ENCODE measurements at places on chromosomes 5 and 9.

- DNase-seq = no peak
Observed at GRCh38 chr5:116658830-116659229, 84.2 kb upstream of the SEMA6A start.

- no peak for DNase-seq
Observed at GRCh38 chr9:133700819-133701320, 37.3 kb downstream of the SARDH start.

DNA sequence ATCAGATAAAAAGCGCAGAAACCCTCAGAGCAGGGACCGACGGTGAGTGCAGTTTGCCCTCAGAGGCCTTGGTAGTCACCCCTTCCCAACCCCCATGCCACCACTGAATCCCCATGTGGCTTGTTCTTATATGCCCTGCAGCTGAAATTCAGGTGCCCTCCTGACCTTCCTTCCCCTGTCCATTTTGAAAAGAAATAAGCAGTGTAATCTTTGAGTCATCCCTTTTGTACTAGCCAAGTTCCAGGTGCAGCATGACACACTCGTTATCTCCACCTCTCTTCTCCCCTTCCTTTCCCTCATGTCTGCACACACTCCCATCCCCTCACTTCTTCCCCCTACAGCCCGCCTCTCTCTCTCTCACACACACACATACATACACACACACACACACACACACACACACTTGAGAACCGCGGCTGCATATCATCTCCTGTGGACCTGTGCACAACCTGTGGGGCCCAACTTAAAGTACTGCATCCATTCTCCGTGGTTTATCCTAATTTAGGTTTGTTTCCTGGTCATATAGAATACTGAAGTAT lies 53.1 kb downstream of the SYK start:
- DNase-seq = no peak

DNA sequence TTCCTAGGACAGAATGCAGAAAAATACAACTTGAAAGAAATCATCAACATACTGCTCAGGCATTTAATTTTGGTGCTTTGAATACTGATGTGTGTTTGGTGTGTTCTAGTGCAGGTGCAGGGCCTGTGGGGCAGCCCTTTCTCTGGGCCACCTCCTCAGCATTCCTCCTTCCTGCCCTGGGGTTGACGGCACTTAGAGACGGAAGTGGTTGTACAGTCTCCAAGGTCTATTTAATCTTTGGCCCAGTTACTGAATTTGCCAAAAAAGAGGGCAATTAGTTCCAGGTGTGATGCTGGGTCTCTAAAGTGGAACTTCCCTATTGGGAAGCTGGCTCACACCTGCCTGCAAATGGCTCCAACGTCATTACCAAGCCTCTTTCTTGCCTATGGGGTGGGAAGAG lies 269.0 kb downstream of the SH3GL2 start:
- no peak for DNase-seq

DNA sequence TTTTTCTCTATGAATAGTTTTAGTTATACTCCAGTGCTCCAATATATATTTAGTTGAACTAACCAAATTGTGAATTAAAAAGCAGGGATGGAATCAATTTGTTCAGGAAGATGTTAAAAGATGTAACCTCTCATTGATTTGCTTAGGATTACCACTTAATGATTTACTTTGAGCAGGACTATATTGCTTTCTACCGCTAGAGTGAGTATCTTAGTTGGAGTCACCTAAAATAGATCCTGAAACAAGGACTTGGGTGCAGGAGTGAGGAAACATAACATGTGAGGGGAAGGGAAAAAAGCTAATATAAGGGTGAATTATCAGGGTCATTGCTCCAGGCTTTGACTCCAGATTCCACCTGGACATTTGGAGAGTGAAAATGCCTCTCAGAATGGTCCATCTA lies 2277.4 kb upstream of the C9orf72 start:
- no peak for DNase-seq

DNA sequence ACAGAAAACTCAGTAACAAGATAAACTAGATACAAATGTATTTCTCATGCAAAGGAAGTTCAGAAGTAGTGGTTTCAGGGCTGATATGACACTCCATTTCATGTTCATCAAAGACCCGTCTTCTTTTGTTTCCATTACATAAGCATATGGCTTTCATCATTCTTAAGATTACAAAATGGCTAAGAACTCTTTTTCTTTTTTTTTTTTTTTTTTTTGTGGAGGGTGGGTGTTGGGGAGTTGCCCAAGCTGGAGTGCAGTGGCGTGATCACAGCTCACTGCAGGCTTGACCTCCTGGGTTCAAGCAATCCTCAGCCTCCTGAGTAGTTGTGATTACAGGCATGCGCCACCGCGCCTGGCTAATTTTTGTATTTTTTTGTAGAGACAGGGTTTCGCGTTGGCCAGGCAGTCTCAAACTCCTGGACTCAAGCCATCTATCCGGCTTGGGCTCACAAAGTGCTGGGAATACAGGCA lies 22.0 kb upstream of the PTBP3 start:
- DNase-seq = no peak

- no peak for DNase-seq
Observed at GRCh38 chr5:142969186-142969585, 199.0 kb downstream of the ARHGAP26 start.

GRCh38 chr9:112487008-112487798 lies 576 bp downstream of the KIAA1958 start:
- DNase-seq = peak; percentile 31

GRCh38 chr5:60349891-60350415 lies 350.0 kb downstream of the DEPDC1B start:
- DNase-seq = no peak

- DNase-seq = no peak
Observed at GRCh38 chr5:105397749-105398148, 1835.2 kb upstream of the NUDT12 start.

GRCh38 chr5:153571162-153571561 lies 80.7 kb downstream of the GRIA1 start:
- DNase-seq = no peak

- no peak for DNase-seq
Observed at GRCh38 chr5:128815201-128815600, 150.1 kb upstream of the SLC27A6 start.

DNA sequence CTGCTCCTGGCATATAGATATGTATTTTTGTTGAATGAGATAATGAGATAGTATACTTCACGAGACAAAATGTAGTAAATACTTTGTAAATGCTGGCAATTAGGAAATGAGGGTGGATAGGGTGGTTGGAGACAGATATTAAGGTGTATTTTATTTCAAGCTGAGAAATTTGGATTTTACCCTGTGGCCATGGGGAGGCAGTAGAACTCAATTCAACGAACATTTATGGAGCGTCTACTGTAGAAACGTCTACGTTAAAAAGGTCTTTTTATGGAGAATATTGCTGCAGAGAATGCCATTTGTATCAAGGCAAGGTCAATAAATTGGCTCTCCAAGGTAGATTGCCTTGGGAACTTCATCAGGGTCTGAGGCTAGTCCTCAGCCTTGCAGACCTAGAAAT lies 21.5 kb upstream of the RALGPS1 start:
- no peak for DNase-seq

DNA sequence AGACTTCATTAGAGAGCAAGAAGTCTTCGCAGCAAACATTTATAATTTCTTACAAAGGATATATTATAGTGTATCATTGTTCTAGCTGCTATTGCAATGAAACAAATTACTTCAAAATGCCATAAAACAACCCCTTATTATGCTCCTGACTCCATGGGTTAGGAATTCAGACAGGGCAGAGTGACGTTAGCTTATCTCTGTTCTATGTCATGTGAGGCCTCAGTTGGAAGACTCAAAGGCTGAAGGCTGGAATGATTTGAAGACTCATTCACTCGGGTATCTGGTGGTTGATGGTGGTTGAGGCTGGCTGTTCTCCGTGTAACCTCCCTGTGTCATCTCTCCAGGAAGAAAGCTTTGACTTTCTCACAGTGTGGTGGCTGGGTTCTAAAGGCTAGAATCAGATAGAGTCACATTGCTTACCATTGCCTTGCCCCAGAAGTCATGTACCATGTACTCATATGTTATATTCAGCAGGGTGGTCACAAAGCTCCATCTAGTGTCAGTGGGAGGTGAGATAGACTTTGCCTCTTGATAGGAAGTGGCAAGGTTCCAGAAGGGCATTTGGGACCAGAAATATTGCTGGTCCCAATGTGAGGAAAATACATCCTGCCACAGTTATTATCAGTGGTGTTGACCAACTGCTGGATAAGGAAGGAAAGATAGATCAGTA lies 226.9 kb downstream of the TMEM38B start:
- DNase-seq = no peak

DNA sequence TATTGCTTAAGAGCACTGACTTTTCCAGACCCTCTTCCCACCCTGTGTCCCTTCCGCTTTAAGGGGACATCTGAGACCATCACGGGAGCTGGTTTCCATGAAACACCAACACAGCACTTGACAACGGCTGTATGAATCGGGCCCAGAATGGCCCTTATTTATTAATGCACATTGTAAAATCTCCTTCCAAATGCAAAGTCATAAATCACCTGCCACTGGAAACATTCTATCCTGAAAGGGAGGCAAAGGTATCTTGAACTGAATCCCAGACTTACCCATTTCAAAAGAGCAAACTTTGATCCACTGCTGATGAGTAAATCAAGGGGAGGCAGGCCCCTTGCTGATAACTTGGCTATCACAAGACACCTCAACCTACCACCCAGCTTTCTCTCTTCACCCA lies 37.4 kb downstream of the SHB start:
- no peak for DNase-seq

GRCh38 chr5:95403996-95404395 lies 12.8 kb downstream of the FAM81B start:
- no peak for DNase-seq

- peak; percentile 93 for DNase-seq
Observed at GRCh38 chr5:40755407-40756365, at the start of gene TTC33. Gene TTC33, minus strand, starts transcription at chr5:40755961. Its CDS starts 8,943 bp downstream, at chr5:40747018.

DNA sequence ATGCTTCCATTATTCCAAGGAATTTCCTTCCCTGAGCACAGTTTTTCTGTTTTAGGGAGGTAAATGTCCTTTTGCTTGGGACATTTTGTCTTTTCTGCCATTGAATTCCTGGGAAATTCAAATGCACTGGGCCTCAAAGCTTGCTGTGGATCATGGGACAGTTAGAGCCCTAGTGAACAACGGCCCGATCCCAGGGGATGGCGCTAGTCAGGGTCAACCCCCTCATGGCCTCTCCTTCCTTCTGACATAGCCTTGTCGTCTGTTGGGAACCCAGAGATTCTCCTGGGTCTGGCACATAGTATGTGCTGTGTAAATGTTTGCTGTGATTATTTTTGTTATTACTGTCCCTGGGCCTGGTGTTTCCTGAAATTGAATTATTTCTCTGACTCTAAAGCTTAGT lies 30.7 kb upstream of the COL15A1 start:
- DNase-seq = no peak

DNA sequence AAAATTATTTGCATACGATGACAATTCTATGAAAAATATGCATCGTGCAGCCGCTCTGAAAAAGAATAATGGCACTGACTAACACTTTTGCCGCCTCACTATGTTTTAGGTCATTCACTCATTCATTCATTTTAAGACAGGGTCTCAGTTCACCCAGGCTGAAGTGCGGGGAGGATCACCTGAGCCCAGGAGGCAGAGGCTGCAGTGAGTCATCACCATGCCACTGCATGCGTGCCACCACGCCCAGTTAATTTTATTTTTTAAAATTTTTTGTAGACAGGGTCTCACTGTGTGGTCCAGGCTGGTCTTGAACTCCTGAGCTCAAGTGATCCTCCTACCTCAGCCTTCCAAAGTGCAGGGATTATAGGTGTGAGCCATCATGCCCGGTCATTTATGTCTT lies 37.0 kb downstream of the RAPGEF1 start:
- DNase-seq = no peak

DNA sequence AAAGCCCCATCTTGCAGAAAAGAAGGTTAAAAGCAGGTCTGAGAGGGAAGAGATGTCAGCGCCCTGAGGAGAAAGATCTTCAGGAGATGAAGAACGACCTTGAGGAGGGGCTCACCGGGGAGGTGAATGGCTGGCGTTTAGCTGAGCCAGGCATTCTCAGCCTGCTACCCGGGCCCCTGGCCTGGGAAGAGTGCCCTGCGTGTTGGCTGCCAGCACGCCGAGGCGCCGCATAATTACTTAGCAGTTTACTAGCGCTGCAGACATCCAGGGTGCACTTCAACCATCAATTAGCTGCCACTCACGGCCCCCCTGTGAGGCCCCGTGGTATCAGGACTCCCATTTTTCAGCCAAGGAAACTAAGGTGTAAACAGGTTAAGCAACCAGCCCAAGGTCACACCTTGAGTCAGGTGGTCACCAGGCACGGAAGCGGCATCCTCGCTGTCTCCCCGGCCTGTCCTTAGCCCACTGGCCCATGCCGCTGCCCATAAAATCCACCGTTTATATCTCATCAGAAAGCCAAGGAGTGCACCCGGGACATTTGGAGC lies 551.9 kb downstream of the BNC2 start:
- DNase-seq = no peak

- no peak for DNase-seq
Observed at GRCh38 chr9:129910628-129911567, 75.6 kb downstream of the USP20 start.

DNA sequence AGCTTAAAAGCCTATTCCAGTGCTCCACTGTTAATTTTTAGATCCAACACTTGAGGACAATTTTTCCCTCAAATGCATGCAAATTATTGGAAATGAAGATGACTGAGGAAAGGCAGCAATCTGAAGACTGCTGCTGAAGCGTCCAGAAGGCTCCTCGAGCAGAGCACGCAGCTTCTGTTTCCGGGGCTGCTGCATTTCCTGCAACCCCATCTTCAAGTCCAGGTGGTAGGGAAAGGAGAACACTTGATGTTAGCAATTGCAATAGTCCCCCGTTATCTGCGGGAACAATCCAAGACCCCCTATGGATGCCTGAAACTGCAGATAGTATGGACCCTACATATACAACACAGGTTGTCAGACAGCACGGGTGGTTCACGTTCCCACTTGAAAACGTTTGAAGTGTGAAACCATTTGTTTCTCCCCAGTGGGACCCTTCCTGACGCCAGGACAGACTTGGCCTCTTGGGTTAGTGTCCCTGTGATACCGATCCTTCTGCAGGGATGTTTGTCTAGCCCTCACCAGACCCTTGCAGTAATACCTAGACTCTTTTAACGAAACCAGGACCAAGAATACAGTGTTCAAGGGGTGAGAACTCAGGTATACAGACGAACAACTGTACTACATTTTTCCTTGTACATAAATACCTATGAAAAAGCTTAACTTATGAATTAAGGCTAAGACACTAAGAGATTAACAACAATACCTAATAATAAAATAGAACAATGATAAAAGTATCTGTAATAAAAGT lies 152.3 kb downstream of the HSD17B3 start:
- peak; percentile 2 for DNase-seq

GRCh38 chr5:56862909-56863308 lies 46.5 kb upstream of the SETD9 start:
- DNase-seq = no peak

DNA sequence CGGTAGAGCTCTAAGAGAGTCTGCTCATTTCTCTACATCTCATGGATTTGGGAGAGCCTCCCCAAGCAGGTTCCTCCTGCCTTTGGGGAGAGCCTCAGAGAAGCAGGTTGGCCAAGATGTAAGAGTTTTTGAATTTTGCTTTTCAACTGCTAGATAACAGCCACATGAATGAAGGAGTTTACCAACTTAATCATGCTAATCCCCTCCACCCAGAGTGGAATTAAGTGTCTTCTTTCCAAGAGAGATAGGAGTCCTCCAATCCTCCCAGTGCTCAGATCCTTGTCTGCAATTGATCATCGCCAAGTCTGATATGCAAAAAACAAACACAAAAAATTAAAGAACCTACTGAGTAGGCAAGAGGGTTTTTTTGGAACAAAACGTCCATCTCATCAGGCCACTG lies 99.4 kb upstream of the MAP3K1 start:
- no peak for DNase-seq

- no peak for DNase-seq
Observed at GRCh38 chr5:16881251-16881650, 54.8 kb downstream of the MYO10 start.

- DNase-seq = no peak
Observed at GRCh38 chr5:73751254-73751914, 125.4 kb downstream of the ARHGEF28 start.
